Caudate nucleus (tissue), 63 donors: ENCODE measurements at places on chromosomes 6 and 20.

DNA sequence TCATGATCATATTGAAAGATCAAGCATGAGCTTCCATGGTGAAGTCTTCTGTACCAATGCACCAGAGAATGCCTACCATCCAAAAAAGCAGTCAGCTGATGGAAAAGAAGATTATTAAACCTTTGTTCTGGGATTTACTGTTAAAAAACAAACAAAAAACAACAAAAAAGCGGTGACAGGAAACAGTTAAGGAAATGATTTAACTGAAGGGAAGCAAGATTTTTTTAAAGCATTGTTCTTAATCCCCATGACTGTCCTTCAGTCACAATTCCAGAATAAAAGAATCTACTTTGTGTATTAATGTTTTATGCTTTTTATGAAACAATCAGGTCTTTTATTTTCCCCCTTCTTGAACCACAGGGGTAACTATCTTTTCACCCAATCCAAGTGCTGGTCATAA, 23.9 kb downstream of the FAM162B start:
- DNase-seq, result no peak

DNA sequence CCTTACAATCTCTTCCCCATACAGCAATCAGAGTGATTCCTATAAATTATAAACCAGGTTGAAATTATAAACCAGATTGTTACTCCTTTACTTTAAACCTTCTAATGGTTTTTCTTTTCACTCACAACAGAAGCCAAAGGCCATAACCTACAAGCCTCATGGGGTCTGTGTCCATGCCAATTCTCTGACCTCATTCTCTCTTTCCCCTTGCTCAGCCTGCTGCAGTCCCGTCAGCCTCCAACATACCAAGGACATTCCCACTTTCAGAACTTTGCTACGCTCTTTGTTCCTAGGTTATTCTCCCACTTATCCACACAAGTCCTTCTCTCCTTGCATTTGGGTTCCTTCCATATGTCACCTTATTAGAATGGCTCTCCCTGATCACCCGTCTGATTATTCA, 277.9 kb upstream of the TCF21 start:
- no peak for DNase-seq

DNA sequence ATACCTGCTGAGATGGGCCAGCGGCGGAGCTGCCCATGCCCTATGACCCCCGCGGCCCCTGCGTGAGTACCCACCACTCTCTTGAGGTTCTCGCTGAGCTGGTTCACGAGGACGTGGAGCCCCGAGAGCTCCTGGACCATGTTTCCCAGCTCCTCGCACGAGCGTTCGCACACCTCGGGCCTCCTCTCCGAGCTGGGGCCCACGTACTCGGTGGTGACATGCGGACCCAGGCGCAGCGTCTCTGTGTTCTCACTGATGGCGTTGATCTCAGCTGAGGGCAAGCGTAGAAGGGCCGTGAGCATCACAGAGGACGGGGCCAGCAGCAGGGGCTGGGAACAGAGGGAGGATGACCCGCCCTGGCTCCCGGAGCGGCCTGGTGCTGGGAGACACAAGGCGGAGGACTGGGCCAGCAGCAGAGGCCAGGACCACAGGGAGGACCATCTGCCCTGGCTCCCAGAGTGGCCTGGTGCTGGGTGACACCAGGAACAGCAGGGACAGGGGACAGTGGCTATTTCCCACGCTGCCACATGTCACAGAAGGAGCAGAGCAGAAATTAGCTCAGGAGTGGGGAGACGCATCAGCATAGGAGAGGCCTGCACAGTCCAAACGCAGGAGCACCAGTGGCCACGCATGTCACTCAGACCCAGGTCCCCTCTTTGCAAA, 11.8 kb downstream of the THBS2 start:
- no peak for DNase-seq

DNA sequence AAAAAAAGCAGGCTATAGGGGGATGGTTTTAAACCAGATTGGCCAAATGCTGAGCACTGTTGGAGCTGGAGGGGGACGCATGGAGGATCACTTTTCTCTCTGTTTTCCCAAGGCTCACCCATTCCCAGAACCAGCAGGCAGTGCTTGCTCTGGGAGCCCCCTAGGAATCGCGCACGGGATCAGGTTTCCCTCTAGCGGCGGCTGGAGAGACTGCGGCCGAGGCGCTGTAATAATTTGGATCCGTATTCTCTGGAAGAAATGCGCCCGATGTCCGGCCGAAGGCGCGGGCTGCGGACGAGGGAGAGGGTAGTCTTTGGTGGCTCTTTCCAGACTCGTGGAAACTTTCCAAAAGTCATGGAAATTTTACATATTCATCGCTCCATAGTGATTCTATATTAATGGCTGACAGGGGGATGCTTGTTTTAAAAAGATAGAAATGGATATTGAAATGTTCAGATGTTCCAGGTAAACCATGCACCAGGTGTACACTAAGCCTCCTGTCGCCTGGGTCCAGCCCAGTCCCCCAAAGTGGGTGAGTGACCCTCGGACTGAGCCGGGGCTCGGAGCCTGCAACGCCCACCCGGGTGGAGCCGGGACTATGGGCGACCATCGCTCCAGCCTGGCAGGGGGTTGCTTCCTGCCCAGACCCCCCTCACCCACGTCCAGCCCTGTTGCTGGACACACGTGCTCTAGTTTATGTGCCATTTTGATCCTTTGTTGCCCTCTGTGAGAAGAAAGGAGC, 78.7 kb upstream of the PHACTR3 start:
- peak; percentile 41 for DNase-seq

- DNase-seq, result no peak
Measured at GRCh38 chr6:2656460-2657079, 94.2 kb downstream of the MYLK4 start.

DNA sequence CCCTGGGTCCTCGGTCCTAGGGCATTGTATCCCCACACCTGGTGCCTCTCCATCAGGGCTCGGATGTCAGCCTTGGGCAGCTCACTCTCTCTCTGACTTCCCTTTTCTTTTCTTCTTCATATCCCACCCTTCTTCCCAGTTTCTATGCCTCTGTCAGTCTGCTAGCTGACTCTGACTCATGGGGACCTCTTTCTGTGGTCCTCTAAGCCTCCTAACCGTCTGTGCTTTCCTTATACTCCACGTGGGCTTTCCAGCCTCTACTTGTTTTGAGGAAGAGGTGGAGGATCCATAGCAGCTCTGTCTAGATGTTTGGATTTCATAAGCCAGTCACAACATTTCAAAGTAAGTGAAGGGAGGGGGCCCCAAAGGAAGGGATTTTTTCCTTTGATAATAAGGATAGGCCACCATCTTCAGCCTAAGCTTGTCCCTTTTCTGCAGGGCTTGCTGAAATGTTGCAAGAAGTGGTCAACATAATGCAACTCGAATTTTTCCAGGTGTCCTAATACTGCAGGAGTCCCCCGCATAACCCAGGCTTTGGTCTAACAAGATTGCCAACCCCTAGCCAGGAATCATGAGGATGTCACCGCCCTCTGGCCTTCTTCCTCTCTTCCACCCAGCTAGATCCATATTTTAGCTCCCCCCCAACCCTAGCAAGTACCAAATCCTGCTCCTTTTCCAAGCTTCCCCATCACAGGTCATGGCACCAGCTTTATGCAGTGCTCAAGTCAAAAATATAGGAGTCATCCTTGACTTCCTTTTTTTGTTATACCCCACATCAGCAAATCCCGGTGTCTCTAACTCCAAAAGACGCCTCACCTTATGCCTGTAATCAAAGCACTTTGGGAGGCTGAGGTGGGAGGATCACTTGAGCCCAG, 8.7 kb upstream of the PLTP start:
- DNase-seq, result no peak

GRCh38 chr6:72826744-72827438, 205.0 kb downstream of the KCNQ5 start:
- no peak for DNase-seq
